ENCODE measurements at places on chromosomes 2 and 18.

GRCh38 chr2:1150724-1151511, 200.3 kb downstream of the SNTG2 start:
- no peak for DNase-seq

- no peak for DNase-seq
These were observed 70.8 kb upstream of the NOSTRIN start for GRCh38 chr2:168731616-168732015.

- no peak for DNase-seq
These were observed 85.2 kb upstream of the SESTD1 start for GRCh38 chr2:179349670-179350303.

DNA sequence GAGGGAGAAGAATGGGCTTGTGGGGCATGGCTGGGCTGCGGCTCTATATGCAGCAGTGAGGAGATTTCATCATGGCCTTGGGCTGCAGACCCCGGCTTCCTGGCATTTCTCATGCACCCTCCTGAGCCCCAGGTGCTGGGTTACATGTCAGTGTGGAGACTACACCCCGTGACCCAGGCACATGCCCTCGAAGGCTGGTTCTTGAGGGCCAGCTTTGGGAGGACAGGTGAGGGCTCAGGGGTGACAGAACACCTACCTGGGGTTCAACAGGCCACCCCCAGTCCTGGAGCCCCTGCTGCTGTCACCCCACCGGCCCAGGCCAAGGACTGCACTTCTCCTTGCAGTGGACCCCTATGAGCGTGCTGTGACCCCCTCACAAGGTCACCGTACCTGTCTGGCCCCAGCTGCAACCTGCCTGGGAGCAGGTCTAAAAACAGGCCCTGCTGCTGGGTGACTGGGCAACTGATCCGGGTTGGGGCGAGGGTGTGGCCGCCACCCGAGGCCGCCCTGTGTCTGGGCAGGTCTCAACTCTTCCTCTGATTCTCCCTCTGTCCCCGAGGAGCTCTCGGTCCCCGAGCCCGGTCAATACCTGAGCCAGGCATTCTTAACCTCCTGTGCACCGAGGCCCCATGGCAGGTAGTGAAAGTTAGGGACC, 94.8 kb upstream of the OTOS start:
- DNase-seq = no peak

- DNase-seq = no peak
These were observed 430.0 kb downstream of the ZNF516 start for GRCh38 chr18:76064998-76065397.

GRCh38 chr2:39893616-39894015, 114.6 kb upstream of the THUMPD2 start:
- DNase-seq = no peak

DNA sequence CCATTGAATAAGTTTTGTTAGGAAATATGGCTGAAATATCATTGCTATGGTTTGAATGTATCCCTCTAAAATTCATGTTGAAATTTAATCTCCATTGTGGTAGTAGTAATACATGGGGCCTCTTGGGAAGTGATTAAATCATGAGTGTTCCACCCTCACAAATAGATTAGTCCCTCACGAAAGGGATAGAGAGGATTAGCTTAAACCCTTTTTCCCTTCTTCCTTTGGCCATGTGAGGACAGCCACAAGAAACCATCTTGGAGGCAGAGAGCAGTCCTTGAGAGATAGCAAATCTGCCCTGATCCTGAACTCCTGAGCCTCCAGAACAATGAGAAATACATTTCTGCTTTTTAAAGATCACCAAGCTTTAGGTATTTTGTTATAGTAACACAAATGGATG, 274.2 kb downstream of the CDH19 start:
- DNase-seq = no peak

GRCh38 chr2:166881177-166881576, 7.1 kb upstream of the XIRP2 start:
- no peak for DNase-seq

- no peak for DNase-seq
These were observed 40.4 kb upstream of the C1D start for GRCh38 chr2:68103030-68103708.

DNA sequence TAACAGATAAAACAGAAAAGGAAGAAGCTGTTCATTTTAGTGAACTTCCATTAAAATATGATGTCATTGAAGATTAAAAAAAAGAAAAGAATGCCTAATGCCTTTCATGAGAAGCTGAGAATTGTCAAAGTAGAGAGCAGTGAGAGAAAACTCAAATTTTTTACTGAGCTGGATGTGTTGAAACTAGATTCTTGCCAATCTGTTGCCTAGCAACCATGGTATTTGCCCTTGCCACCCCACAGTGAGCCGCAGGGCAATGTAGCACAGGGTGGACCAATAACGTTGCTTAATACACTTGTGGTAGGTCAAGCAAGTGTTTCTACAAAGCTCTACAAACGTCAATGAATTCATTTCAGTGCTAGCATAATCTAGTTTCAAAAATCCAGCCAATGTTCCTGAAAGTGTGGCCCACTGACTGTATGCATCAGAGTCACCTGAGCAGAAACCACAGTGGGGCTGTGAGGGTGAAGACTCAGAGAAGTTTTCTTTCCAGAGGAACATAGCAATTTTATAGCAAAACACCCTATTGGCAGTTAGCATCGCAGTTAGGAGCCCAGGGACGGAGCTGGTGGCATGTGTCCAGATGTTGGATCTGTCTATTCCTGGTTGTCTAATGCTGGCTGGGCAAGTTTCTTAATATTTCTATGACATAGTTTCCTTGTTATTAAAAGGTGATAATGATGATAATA, 132.2 kb downstream of the DOCK10 start:
- peak; percentile 46 for DNase-seq

DNA sequence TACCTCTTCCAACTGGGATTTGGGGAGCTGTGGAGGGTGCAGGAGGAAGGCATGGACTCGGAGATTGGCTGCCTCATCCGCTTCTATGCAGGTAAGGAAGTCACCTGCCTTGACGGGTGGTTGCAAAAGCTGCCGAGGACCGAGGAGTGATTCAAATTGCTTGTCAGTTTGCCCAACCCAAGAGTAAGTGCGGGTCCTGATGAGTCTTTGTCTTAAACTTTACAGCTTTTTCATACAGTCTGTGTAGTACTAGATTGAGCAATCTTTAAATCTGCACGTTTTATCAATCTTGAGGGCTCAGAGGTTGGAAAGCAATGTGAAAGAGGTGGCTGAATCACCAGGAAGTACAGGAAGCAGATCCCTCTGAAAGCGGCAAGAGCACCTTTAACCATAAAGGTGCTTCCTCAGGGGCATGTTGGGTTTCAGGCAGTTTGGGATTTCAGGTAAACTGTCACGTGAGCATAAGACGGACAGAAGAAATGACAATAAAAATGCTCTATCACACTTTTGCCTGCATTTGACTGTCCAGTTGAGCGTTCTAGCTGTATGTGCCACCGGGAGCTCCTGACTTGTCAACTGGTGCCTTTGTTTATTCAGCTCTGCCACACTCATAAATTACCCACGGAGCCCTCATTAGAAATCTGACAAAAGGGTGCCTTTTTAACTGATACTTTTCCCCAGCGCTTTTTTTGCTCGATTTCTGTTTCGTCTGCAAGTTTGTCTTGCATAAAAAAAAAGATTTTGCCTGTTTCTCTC, 2.0 kb downstream of the PHLPP1 start:
- DNase-seq = peak; percentile 65

DNA sequence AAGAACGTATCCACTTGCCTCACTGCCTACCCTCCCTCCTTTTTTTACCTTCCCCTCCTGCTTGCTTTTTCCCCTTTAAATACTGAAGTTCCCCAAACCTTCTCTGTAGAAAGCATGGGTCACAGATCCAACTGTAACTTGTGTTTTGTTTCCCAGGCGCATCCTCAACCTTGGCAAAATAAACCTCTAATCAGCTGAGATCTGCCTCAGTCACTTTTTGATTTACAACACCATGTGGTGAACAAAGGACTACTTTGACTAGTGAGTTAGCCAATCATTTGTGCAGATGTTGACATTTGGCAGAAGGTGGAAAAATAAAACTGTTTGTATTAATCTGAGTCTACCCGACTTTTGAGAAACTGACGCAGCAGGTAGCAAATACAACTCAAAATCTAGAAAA, 23.3 kb upstream of the MCM6 start:
- no peak for DNase-seq

GRCh38 chr2:229090225-229090624, 180.9 kb downstream of the PID1 start:
- no peak for DNase-seq

DNA sequence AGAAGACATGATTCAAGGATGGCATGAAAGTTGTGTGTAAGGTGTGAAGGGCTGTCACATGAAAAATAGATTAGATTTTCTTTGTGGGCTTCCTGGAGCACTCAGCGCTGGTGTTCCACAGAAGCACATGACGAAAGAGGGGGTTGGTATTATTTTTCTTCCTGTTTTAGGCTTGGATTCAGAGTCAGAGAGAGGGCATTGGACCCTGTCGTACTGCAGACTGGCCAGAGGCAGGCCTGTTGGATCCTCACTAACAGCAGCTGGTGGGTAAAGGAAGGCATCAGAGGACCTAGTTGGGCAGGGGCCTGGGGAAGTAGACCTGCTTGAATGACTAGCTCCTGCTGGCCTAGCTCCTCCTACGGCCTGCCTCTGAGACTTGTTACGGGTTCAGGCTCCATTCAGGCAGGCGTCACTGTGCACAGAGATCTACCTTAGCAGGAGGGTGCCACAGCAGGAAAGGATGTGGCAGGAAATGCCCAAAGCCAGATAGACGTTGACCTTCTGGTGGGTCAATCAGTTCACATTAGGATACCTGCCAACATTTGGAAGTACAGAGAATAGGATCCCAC, 13.1 kb downstream of the CTLA4 start:
- DNase-seq = no peak

DNA sequence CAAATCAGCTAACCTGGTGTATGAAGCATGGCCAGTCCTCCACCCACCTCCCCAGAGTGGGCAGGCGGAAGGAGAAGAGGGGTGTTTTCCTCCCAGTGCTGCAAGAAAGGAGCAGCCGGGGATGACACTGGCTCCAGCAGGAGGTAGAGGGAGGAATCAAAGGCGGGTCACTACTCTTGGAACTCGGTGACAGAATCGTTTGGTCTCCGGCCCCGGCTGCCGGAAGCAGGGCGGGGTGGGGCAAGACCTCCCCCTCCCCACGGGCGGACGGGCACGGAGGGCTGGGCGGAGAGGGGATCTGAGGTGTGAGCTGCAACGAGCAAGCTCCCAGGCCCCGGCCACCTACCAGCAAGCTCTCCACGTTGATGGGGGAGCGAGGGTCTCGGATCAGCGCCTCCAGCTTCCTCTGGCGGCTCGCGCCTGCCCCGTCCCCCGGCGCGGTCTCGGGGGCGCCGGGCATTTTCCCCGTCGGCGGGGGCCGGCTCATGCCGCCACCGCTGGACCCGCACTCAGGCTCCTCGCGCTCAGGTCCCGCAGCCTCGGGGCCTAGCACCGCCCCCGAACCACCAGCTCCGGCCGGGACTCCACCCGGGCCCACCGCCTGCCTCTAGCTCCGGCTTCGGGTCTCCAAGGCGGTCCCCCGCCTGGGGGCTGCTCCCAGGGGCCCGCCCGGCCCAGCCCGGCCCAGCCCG, 640 bp downstream of the ROCK2 start:
- peak; percentile 39 for DNase-seq

DNA sequence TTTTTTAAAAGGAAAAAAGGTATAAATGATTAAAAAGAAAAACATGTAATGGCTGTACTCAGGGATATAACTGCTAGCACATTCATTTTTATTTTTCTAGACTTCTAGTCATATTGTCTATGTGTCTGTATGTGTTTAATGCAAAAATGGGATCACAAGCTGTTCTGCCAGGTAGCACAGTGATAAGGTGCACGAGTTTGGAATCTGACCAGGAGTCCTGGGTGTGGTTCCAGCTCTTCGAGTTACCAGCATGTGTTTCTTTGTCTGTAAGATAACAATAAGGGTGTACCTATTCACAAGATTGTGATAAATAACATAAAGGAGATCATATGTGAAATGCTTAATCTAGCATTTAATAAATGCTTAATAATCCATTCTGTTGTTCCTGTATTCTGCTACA, 145.3 kb downstream of the PKP4 start:
- DNase-seq = peak; percentile 39

- no peak for DNase-seq
These were observed 960.1 kb downstream of the CPS1 start for GRCh38 chr2:211516537-211516936.

GRCh38 chr18:47108373-47108772, 41.9 kb downstream of the HDHD2 start:
- DNase-seq = no peak

GRCh38 chr2:239831001-239831731, 194.0 kb downstream of the NDUFA10 start:
- DNase-seq = no peak

GRCh38 chr2:100446696-100447095, 23.6 kb upstream of the NMS start:
- no peak for DNase-seq

DNA sequence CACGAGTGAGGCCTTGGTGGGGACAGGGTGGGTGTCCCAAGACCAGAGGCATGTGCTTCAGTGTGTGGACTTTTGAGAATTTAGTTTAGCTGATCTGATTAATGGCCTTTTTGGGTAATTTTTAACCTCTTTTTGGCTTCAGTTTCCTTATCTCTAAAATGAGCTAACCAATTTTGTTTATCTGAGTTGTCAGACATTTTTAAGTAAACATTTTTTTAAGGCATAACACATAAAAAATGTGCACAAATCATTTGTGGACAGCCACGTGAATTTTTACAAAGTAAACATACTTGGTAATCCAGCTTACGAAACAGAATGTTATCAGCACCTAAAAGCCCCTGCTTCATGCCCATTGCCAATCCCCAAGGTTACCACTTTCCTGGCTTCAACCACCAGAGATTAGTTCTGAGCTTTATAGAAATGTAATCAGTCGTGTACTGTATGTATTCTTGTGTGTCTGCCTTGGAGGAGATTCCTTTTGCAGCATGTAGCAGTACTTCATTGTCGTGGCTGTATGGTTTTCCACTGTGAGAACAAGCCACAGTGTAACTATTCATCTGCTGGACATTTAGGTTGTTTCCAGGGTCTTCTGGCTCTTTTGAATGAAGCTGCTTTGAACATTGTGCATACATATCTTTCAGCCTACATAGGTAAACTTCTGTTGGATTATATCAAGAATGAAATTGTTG, 8.4 kb upstream of the INO80C start:
- no peak for DNase-seq

DNA sequence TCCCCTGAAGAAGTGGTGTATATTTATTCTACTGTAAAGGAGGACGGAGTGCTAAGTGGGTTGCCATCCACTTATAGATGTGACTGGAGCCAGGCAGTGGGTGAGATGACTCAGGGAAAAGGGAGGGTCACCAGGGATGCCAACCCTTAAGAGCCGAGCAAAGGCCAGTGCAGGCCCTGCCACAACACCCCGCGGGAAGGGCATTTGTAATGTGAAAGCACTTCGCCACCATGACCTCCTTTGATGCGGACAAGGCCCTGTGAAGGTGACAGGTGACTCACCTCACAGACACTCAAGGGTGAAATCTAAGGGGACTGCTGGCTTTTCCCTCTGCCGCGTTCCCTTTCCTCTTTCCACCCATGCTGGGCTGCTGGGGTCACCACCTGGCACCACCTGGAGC, 50.2 kb upstream of the MRPL33 start:
- no peak for DNase-seq

GRCh38 chr2:44974064-44974715, 32.7 kb downstream of the SIX3 start:
- no peak for DNase-seq

GRCh38 chr18:77127769-77128671, 4.6 kb downstream of the MBP start:
- DNase-seq = peak; percentile 87

GRCh38 chr18:67376372-67376771, 140.1 kb downstream of the DSEL start:
- DNase-seq = no peak

- DNase-seq = peak; percentile 25
These were observed 102.1 kb downstream of the ATAD2B start for GRCh38 chr2:23824777-23825212.

GRCh38 chr2:233164967-233165366, 86.5 kb upstream of the ATG16L1 start:
- DNase-seq = no peak

All from prostate gland (tissue), 2 donors.